ENCODE measurements at places on chromosomes 5 and 9. TPM values are rescaled to one million over a fixed set of nuclear protein-coding genes. Genes with fewer than 3 reads are reported as not detected.

GRCh38 chr9:130837002-130837511 lies 2.0 kb downstream of the ABL1 start:
- DNase-seq: no peak

DNA sequence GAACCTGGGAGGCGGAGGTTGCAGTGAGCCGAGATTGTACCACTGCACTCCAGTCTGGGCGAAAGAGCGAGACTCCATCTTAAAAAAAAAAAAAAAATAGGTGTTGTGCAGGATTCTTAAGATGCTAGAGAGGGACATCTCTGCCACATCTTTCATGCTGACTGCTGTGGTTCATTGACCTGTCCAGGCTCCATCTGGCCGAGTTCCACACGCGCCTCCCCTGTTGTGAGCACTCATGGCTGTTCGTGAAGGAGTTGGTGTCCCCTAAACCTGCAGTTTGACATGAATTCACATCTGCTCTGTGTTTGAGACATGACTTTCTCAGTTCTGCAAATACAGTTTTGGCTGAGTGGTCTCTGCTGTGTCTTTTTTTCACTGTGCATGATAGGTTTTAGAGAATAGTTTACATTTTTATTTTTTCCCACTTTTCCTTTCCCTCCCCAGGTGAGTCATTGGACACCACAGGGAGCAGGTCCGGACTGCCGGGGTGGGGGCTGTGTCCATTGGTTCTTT lies 5.3 kb downstream of the NXNL2 start:
- no peak for DNase-seq

DNA sequence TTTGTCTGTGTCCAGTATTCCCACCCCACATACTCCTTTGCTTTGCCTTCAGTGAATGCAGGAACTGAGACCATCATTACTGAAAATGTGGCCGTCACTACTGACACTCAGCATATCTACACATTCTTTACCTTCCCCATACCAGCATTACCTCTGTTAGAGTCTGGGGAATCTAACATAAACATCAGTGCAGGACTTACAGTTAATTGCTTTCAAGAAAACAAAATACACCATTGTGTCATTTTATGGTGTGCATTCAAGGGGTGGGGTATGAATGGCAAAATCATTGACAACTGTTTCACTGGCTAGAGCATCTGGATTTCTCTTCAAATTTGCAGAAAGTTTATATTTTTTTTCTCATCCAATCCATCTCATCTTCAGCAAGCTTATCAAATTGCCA lies 731.4 kb upstream of the RIOK2 start:
- no peak for DNase-seq

Gene PCA3
- total RNA-seq: 0.31 TPM

Gene MEIKIN
- not detected for total RNA-seq

Gene LCN2
- not detected for total RNA-seq

Gene ZNF366
- not detected for total RNA-seq

Gene NPR3
- 0.89 TPM for total RNA-seq

Gene DNAH5
- 1.4 TPM for total RNA-seq

Measured in progenitor cell of endocrine pancreas (in vitro differentiated cells).